ENCODE measurements at places on chromosomes 12 and 14.

DNA sequence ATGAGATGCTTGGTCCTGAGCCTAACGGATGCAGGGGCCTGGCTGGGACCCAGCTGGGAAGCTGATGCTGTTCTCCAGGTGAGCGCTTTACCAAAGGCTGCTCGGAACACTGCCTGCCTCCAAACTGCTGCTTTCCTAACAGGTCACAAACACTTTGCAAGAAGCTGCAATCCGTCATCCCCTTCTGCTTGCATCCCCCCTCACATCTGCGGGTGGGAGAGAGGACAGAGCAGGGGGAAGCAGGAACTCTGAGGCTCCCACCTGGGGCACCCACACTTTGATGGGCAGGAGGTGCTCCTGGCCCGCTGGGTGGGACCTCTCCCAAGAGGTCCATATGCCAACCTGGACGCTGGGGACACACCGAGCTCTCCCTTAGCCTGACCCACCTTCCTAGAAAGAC is 24.9 kb upstream of the PPP2R5C start:
- no peak for DNase-seq

- DNase-seq = no peak
Measured at GRCh38 chr12:89041078-89041477, 311.2 kb downstream of the DUSP6 start.

GRCh38 chr12:1773937-1774655 is 46.3 kb upstream of the LRTM2 start:
- DNase-seq = peak; percentile 56

DNA sequence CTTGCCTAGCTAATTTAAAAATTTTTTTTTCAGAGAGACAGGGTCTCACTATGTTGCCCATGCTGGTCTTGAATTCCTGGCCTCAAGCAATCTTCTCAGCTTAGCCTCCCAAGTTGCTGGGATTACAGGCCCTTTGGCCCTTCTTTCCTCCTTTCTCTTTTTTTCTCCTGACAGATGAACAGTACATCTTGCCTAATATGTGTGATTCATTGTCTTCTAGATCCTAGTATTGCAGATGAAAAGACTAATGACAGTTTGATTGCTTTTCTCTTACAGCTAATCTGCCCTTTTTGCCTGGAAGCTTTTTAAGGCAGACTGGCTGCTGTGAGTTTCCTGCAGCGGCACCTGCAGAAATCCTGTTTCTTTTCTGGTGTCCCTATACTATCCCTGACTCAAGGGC is 12.0 kb downstream of the DEPDC4 start:
- DNase-seq = peak; percentile 56

DNA sequence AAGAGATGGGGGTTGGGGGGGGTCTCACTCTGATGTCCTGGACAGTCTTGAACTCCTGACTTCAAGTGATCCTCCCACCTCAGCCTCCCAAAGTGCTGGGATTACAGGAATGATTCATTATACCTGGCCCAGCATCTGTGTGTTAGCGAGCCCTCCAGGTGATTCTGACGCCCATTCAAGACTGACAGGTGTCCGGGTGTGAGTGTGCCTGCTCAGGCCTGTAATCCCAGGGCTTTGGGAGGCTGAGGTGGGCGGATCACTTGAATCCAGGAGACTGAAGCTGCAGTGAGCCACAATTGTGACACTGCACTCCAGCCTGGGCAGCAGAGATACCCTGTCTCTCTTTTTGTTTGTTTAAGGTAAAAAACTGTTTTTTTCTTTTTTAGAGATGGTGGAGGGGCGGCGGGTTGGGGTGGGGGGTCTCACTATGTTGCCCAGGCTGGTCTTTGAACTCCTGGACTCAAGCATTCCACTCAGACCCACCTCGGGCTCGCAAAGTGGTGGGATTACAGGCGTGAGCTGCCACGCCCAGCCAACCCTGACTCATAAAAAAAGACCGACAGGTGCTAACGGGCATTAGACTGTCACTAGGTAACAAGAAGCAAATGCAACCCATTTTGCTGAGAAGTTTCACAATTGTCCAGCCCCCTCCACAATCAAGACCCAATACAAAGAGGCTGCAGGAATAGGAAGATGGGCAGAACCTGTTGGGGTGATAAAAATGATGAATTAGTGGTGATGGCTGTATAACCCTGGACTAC is 4.7 kb downstream of the VSIG10 start:
- no peak for DNase-seq

- DNase-seq = peak; percentile 8
Measured at GRCh38 chr14:21703357-21704326, 30.0 kb upstream of the OR4E1 start.

- DNase-seq = peak; percentile 40
Measured at GRCh38 chr14:100285021-100285912, 21.0 kb downstream of the SLC25A29 start.

- no peak for DNase-seq
Measured at GRCh38 chr12:8012651-8013309, 19.7 kb upstream of the FOXJ2 start.

DNA sequence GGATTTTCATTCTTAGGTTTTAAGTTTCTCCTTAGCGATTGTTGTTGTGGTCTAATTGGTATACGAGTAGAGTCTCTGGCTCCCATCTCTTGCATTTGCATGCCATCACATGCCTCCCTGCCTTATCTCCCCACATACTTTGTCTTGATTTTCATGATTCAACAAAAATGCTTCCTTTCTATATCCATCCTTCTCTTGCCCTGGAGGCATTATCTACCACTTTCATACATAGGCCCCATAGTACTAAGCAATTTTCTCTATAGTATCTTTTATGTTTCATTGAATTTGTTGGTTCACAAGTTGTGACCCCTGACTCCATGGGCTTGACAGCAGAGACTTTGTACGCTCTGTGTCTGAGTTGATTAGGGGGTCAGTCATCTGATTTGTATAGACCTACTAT is 226.1 kb downstream of the ACSS3 start:
- no peak for DNase-seq

- DNase-seq = peak; percentile 60
Measured at GRCh38 chr12:71686658-71687025, 760 bp downstream of the TMEM19 start.

DNA sequence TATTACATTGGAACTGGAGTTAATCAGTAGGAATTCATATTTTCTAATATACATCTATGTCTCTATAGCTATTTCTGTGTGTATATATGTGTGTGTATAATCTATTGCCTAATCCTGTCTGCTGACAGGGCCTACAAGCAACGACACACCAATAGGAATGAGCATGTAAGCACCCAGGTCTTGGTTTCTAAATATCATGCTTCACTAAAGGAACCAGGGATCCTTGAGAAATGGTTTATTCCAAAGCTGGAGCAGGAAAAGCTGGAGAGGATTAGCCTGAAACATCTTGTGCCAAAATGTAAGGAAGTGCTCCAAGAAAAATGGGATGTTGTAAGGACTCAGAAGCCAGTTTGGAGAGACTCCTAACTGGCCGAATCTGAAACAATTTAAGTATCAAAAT is 29.3 kb upstream of the LGALS3 start:
- DNase-seq = peak; percentile 80

DNA sequence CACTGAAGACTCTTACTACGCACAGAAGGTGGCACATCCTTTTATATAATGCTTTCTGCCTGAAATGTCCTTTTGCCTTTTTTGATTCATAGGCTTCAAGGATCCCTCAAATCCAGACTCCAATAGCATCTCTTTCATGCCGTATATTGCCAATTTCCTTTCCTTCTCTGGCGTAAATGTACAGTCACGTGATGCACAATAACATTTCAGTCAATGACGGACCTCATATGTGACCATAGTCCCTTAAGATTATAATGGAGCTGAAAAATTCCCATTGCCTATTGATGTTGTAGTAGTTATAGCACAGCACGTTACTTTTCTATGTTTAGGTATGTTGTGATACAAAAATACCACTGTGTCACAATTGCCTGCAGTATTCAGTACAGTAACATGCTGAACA is 196.3 kb downstream of the MSRB3 start:
- DNase-seq = no peak

DNA sequence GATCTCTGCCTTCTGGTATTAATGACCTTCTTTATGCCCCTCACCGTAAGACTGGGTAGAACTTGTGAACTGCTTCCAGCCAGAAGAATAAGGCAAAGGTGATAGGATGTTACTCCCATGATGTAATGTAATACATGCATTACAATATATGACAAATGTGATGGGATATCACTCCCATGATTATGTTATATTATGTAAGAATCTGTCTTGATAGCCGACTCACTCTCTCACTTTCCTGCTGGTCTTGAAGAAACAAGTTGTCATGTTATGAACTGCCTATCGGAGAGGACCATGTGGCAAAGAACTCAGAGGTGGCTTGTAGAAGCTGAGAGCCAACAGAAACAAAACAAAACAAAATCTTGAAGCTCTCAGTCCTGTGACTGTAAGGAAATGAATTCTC is 30.6 kb upstream of the OSBPL8 start:
- no peak for DNase-seq

DNA sequence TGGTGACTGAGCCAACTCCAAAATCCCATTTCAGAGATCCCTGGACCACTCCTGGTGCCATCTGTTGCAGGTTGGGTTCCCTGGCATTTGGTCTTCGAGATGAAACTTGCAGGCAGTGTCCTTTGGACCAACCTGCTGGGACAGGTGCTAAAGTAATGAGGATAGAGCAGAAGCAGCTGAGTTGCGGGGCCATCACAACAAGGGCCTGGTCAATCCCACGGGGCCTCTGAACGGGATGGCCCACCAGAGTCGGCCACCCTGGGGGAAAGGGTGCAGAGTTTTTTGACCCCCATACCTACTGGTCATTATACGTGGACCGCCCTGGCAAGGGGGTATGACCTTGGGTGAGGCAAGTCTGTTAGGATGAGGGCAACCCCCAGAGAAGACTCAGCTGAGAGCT is 39.3 kb downstream of the DLK1 start:
- DNase-seq = no peak

GRCh38 chr12:131919366-131920156 is 9.5 kb upstream of the PUS1 start:
- DNase-seq = no peak

DNA sequence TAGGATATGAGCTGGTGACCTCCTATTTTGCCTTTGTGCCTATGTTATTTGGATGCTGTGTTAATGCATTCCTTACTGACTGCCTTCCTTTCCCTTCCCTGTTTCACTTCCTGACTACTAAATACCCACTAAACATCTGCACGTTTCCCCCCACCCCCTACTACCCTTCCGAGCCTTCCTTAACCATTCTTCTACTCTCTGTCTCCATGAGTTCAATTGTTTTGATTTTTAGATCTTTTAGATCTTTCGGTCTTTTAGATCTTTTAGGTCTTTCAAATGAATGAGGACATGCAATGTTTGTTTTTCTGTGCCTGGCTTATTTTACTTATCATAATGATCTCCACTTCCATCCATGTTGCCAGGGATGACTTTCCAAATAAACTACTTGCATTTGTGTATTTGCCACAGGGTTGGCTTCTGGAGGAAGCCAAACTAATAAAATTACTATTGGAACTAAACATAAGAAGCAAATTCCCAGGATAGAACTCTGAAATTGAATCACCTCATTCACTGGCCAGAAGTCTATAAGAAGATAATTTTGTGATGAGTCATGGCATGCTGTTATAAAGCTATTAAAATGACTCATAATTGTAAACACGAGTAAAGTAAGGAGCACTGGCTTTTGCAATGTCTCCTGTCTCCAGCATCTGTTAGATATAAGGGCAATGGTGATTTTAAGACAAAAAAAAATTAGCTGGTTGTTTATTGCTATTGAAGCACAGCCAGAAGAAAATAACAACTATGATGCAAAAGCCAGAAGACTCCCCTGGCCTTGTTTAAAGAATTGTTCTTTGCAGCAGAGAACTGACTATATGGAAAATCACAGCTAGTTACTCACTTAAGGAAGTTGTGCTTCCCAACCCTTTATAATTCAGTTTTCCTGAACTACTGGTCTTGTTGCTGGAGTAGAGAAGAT is 586.3 kb downstream of the LRFN5 start:
- DNase-seq = peak; percentile 99

DNA sequence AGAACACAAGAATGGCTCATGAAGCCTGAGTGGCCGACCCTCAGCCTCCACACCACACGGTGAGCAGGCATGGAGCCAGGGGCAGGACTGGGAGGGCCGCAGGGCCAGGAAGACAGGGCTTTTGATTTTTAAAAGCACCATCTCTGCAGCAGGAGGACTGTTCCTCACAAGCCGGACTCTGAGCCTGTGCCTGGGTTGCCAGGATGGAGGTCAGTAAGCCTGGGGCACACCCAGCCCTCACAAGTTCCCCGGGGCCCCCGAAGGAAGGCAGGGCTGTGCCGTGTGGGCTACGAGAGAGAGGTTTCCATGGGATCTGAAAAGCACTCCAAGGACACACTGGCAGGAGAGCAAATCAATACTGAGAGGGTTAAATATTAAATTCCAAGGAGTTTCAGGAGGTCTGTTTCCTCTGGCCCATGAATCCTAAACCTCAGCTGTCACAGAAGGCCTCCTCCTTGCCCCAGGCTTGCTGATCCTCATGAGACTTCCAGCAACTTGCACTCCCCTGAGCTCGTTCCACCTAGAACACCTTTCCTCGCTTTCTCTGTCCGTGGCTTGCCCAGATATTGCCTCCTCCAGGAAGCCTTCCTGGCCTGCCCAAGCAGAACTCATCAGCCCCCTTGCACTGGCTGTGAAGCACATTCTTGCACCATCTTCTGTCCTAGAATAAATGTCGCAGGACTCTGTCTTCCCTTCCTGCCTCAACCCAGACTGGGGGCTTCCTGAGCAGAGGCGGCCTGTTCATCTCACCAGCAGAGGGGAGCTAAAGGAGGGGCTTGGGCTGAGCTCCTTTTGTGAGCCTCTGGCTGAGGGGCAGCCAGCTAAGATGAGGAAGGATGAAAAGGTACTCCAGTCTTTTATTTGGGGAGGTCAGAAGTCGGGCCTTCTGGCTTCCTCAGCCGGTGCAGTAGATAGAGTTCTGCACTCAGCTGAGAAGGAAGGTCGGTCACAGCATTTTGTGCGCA is 64.6 kb downstream of the CCDC88C start:
- DNase-seq = no peak

- no peak for DNase-seq
Measured at GRCh38 chr12:65022421-65022820, 98.7 kb downstream of the WIF1 start.

DNA sequence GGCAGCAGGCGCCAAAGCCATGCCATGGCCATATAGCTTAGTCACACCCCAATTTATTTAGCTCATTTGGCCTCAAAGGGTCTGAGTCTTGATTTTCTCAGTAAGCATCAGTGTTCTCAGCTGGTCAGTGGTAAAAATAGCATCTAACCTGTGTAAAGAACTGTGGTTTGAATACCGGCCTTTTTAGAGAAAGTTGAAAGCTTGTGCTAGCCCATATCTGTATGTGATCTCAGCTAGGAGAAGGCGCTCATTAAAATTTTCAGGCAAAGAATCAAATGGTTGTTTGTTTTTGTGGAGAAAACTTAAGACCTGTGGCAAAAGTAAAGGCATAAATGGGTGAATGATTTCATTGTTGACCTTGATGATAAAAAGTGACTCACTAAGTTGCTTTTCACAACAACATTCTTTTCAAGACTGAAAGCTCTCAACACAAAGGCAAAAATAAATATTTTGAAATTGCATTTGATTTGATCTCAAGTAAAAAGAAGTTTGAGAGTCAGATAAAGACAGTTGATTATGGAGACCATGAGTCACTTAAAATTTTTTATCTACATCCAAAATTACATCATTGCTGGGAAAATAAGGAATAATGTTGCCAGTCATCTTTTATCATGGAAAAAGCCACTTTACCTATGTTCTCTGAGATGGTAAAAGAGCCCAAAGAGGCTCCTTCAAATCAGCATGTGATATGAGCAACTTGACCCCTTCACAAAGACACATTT is 128.5 kb upstream of the RGS6 start:
- DNase-seq = no peak

- no peak for DNase-seq
Measured at GRCh38 chr12:49403971-49404450, 36.7 kb downstream of the SPATS2 start.

- DNase-seq = no peak
Measured at GRCh38 chr12:33830070-33830469, 192.2 kb upstream of the ALG10 start.

All from fibroblast of mammary gland (primary cell).